ENCODE measurements at places on chromosomes 3 and 15. TPM values are rescaled to one million over a fixed set of nuclear protein-coding genes. Genes with fewer than 3 reads are reported as not detected.
A peak's percentile ranks its signal among the peaks of the same experiment; 100 is the strongest.

Gene UBAP1L
- 0.13 TPM for total RNA-seq

Gene CGNL1
- total RNA-seq, result 15.6 TPM

- peaks cover 81% of the 10 kb centered on the region for H3K4me1 ChIP-seq
- H3K4me3 ChIP-seq, result no peak overlapping the region
- H3K27ac ChIP-seq, result peak overlapping the region; percentile 88
- H3K27me3 ChIP-seq, result no peaks in the 10 kb centered on the region
- H3K36me3 ChIP-seq, result 0 out of 2 replicates have a peak, but pooled peaks cover 1% of the 10 kb centered on the region
These were observed 34.9 kb downstream of the FLNB start for GRCh38 chr3:58042947-58043707.

Gene GAP43
- total RNA-seq, result not detected

Gene PPP1R14D
- total RNA-seq, result 0.53 TPM

GRCh38 chr3:36393563-36393962 lies 13.3 kb downstream of the STAC start:
- H3K36me3 ChIP-seq, result no peaks in the 10 kb centered on the region
- no peak overlapping the region for H3K27ac ChIP-seq
- H3K4me1 ChIP-seq, result no peaks in the 10 kb centered on the region

Gene MUSTN1
- total RNA-seq, result 1.4 TPM

DNA sequence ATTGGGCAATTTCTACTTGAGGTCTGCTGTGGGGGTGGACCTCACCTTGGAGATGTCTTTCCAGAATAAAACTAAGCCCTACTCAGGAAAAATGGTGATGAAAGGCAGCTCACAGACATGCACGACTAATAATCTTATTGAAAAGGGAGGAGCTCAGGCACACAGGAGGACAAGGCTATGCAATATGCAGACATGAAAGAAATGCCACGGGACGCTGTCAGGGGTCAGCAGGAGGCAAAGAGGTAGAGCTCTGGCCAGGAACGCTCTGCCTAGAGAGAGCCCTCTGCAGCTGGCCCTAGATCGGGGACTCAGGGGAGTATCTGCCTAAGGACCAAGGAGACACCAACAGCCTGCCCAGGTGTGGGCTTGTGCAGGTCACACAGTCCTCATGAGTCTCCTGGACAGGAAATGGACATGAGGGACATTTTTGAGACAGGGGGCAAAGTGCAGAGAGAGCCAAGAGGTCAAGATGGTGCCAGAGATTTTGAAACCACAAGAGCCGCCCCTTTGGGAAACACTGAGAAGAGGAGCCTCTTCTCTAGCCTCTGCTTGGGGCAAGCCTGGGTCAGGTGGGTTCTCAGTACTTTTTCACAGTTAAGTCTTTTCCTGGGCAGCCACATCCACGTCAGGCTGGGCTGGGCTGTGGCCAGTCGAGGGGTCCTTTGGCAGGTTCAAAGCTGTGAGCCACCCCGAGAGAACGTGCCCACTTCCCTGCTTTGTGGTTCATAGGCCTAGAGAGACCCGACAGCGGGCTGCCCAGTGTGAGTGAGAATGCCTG lies 23.2 kb downstream of the EAF1 start:
- H3K4me3 ChIP-seq, result no peak overlapping the region
- no peaks in the 10 kb centered on the region for H3K27me3 ChIP-seq
- no peaks in the 10 kb centered on the region for H3K36me3 ChIP-seq
- no peak overlapping the region for H3K27ac ChIP-seq

DNA sequence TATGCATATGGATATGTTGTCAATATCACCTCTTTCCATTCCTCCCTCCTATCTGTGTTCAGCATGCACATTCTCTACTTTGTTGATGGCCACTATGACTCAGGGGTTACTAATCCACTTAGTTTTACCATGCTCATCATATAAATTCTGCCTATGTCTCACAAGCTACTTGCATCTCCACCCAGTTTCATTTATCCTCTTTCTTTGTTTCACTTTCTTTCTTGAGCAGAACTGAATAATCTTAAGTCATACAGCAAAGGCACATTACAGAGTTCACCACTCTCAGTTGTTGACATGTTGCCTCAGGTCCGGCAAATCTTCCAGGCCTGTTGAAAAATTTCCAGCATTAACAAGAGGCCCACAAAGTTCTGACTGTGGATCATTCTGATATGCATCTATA lies 71.5 kb downstream of the SSR3 start:
- no peak for DNase-seq
- no peaks in the 10 kb centered on the region for H3K27me3 ChIP-seq
- H3K4me3 ChIP-seq, result no peak overlapping the region
- H3K27ac ChIP-seq, result no peak overlapping the region
- no peaks in the 10 kb centered on the region for H3K36me3 ChIP-seq

DNA sequence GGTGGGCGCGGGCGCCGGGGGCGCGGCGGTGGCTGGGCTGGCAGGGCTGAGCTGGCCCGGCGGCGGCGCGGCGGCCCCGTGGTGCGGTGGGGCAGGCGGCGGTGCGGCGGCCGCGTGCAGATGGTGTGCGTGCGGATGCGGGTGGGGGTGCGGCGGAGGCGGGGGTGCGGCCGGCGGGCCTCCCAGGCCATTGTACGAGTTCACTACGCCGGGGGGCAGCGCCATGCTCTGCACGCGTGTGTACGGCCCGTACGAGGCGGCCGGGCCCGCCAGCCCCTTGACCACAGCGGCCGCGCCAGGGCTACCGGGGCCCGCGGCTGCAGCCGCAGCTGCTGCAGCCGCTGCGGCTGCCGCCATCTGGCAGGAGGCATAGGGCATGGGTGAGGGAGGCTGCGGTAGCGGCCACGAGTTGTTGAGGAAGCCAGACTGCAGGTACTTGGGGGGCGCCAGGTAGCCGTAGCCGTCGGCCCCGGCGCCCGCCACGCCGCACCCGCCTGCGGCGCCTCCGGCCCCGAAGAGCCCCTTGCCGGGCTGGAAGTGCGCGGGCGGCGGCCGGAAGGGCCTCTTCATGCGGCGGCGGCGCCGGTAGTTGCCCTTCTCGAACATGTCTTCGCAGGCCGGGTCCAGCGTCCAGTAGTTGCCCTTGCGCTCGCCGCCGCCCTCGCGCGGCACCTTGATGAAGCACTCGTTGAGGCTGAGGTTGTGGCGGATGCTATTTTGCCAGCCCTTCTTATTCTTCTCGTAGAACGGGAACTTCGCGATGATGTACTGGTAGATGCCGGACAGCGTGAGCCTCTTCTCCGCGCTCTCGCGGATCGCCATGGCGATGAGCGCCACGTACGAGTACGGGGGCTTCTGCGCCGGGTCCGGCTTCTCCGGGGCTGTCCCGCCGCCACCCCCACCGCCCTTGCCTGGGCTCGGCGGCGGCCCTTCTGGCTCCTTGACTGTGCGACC lies 951 bp downstream of the FOXL2 start:
- no peak overlapping the region for H3K4me3 ChIP-seq
- no peaks in the 10 kb centered on the region for H3K36me3 ChIP-seq
- H3K4me1 ChIP-seq, result peaks cover 15% of the 10 kb centered on the region

GRCh38 chr3:75983111-75983510 lies 197.8 kb upstream of the ZNF717 start:
- H3K4me1 ChIP-seq, result no peaks in the 10 kb centered on the region
- H3K36me3 ChIP-seq, result no peaks in the 10 kb centered on the region
- no peak overlapping the region for H3K27ac ChIP-seq
- no peak overlapping the region for H3K4me3 ChIP-seq
- no peaks in the 10 kb centered on the region for H3K27me3 ChIP-seq

DNA sequence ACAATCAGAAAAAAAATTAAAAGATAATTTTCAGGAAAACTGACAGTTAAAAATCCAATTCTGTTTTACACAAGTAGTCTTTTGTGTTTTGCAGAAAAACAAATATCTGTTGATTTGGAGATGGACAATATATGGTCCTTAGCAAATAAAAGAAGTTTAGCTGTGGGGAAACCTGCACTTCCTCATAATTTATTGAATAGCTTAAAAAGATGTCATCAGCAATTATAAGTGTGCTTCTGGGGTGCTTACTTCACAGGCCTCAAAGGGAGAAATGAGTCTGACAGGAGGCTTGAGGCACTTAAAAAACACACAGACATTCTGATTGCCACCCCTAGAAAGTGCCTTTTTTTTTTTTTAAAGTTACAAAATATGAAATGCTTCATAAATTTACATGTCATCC lies 31.6 kb upstream of the CERS3 start:
- no peak overlapping the region for H3K27ac ChIP-seq
- H3K36me3 ChIP-seq, result no peaks in the 10 kb centered on the region
- no peak overlapping the region for H3K4me3 ChIP-seq
- no peak for DNase-seq

GRCh38 chr3:88030210-88030609 lies 28.6 kb downstream of the CGGBP1 start:
- H3K27ac ChIP-seq, result no peak overlapping the region
- no peak for DNase-seq
- no peaks in the 10 kb centered on the region for H3K36me3 ChIP-seq
- no peaks in the 10 kb centered on the region for H3K4me1 ChIP-seq
- H3K4me3 ChIP-seq, result no peak overlapping the region

DNA sequence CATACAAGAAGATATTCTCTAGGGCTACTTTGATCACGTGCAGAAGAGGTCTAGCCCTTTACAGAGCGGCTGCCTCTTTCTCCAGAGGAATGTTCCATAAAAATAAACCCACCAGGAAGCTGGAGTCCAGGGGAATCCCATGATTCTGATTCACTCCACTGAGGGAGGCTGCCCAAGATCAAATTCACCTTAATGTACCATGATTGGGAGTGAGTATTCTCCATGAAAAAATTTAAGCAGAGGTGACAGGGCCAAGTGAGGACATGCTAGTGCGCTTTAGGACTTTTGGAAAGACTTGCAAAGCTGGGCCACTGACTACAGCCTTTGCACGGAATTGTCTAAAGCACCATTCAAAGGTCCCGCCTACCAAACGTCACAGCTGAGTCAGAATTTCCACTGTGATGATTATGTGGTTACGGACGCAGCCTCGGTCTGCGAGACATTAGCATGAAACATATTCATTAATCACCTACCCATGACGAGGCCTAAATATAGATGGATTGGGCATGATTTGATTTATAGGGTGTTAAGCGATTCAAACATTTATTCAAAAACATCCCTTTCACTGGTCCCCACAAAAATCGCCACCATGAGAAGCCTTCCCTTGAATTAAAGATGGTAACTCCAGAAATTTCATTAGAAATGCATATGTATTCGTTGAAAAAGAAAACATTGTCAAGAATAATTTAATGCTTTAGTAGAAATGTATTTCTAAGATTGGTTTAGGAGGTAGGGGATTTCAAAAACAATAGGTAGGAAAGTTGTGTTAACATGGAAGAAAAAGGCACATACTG lies 152.6 kb downstream of the GREM1 start:
- H3K4me3 ChIP-seq, result no peak overlapping the region
- H3K27ac ChIP-seq, result no peak overlapping the region
- H3K27me3 ChIP-seq, result no peaks in the 10 kb centered on the region
- peaks cover 19% of the 10 kb centered on the region for H3K4me1 ChIP-seq
- no peaks in the 10 kb centered on the region for H3K36me3 ChIP-seq
- DNase-seq, result no peak

DNA sequence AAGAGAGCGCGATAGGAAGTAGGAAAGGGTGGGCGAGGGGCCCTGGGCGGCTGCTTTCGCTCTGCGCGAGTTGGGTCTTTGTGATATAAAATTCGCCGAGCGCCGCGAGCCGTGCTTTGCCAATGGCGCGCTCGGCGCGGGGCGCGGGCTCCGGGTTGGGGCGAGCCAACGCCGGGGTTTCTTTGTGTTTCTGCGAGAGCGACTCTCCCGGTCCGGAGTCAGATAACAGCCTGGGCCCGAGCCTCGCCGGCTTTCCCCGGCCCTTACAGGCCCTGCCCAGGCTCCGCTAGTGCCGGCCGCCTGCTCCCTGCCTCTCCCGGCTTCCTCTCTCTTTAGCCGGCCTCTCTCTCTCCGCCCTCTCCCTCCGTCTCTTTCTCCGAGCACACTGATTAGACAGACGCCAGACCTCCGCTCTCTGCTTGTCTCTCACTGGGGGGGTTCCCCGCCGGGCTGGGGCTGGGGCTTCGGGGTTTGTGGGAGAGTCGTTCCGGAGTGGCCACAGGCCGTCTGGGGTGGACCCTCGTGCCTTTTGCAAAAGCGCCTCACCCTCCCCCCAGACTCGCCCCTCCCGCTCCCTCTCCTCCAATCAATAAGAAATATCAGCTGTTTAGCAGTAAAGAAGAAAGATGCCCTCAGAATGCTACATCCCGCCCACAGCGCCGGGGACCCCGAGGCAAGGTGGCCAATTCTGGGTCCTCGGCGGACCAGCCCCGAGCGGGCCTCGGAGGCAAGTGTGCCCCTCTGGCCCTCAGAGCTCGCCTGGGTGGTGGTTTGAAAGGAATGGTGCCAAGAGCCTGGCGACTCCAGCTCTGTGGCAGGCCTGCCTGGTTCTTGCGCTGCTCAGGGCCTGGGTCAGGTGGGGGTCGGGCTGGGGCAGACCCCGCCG lies 2.9 kb downstream of the NR2F2 start:
- H3K4me1 ChIP-seq, result peaks cover 31% of the 10 kb centered on the region
- H3K27ac ChIP-seq, result peak overlapping the region; percentile 91
- no peak for DNase-seq
- peaks cover 5% of the 10 kb centered on the region for H3K36me3 ChIP-seq
- H3K4me3 ChIP-seq, result peak overlapping the region; percentile 94
- H3K27me3 ChIP-seq, result no peaks in the 10 kb centered on the region

Gene HAPLN3
- total RNA-seq, result not detected

Gene CHRNB4
- total RNA-seq, result not detected

GRCh38 chr15:69038508-69038907 lies 24.0 kb downstream of the NOX5 start:
- no peak for DNase-seq
- H3K36me3 ChIP-seq, result no peaks in the 10 kb centered on the region

Gene KLF15
- total RNA-seq, result 7.8 TPM

Gene SPINK8
- total RNA-seq, result not detected

DNA sequence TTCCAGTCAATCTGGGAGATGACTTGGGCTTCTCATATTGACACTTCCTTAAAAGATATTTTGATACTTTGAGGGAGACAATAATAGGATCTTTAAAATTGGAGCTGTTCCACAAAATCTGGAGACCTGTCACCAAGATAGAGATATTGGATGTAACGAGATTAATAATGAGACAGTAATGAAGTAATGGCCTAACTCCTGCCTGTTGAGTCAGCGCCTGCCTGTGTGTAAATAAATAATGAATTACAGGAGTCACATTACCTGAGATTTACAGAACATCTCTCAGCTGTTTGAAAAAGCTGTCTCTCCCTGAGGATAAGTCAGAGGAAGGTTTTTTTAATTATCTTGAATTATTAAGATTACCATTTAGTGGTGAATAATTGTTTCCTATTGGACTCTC lies 43.8 kb upstream of the MITF start:
- no peak for DNase-seq
- H3K4me3 ChIP-seq, result no peak overlapping the region
- no peak overlapping the region for H3K27ac ChIP-seq
- no peaks in the 10 kb centered on the region for H3K36me3 ChIP-seq
- H3K4me1 ChIP-seq, result no peaks in the 10 kb centered on the region
- no peaks in the 10 kb centered on the region for H3K27me3 ChIP-seq

DNA sequence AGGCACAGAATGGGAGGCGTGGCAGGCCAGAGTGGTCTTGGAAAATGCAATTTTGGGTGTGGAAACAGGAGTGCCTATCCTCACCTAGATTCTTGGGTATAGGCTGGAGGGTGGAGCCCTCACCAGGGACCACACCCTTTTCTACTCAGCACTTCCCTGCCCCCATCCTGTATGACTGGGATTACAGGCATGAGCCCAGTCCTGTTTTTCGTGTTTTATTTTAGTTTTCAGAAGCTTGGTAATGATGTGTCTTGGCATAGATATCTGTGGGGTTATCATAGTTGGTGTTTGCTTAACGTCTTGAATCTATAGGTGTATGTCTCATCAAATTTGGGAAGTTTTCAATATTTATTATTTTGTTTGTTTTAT lies 248.7 kb upstream of the CBLB start:
- H3K4me1 ChIP-seq, result no peaks in the 10 kb centered on the region
- no peaks in the 10 kb centered on the region for H3K36me3 ChIP-seq
- H3K27me3 ChIP-seq, result no peaks in the 10 kb centered on the region
- no peak overlapping the region for H3K27ac ChIP-seq
- DNase-seq, result no peak
- no peak overlapping the region for H3K4me3 ChIP-seq

GRCh38 chr3:42730294-42730693 lies 27.7 kb upstream of the HHATL start:
- no peaks in the 10 kb centered on the region for H3K27me3 ChIP-seq
